ENCODE measurements at places on chromosomes 5 and 9.

DNA sequence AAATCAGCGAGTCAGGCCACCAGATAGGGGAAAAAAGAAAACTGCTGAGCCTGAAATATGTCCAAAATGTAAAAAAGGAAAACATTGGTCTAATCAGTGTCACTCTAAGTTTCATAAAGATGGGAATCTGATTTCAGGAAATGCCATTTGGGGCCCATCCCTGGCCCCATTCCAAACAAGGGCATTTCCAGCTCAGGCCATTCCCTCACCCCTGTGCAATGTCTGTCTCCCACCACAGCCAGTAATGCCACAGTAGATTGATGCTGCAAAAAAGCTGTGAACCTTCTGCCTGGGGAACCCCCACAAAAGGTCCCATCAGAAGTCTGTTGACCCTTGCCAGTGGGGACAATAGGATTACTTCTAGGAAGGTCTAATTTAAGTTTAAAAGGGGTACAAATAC is 199.6 kb downstream of the YTHDC2 start:
- no peak for DNase-seq

DNA sequence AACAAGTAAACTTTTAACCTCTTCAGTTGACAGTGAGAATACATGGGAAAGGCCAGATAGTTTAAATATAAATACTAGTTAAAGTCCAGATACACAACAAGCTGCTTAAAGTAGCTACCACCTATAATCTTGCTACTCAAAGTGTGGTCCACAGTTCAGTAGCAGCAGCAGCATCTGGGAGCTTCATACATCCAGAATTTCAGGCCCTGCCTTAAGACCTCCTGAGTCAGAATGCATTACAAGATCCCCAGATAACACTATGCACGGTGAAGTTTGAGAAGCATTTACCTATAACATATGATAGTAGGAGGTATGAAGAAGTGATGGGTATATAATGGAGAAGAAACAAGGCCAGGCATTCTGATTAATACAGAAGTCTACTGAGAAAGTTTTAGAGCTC is 244.5 kb downstream of the EFNA5 start:
- DNase-seq, result no peak

DNA sequence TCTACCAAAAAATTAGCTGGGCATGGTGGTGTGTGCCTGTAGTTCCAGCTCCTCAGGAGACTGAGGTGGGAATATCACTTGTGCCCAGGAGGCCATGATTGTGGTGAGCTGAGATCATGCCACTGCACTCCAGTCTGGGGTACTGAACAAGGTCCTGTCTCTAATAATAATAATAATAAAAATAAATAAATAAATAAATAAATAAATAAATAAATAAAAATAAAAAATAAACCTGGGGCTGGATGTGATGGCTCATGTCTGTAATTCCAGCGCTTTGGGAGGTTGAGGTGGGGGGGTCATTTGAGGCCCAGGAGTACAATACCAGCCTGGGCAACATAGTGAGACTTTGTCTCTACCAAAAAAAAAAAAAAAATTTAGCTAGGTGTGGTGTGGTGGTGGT is 113.7 kb downstream of the ARHGEF28 start:
- no peak for DNase-seq

- no peak for DNase-seq
These were observed 232.0 kb downstream of the RFK start for GRCh38 chr9:76162086-76162730.

DNA sequence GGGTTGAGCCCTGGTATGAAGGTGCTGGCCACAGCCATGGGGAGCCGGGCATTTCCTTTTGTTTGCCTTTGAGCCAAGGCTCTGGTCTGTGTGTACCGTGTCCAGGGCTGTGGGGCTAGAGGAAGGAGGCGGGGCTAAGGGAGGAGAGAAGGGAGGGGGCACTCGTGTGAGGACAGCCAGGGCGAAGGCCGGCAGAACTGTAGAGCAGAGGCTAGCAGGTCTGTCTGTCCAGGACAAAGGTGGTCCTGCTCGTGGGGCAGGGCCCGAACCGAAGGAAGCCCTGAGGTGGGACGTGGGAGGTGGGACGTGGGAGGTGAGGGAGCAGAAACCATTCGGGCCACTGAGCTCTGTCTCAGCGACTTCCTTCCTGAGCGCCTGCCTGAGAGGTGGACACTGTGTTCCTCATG is 41.3 kb upstream of the TESK1 start:
- DNase-seq, result no peak

DNA sequence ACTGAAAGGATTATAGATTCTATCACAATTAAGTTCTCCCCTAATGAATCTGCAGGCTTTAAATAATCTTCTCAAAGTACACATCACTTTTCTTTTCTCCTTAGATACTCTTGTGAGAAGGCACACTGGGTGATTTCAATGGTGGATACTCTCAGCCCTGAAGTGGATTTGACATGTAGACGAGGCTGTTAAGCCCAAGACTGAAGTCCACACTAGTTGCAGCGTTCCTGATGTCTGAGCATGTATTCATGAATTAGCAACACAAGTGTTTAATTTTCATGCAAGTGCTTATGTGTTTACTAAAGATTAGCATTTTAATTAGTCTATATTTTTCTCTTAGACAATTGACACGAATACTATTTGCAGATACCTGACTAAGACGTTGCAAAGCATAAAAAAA is 218.9 kb downstream of the TMEM161B start:
- no peak for DNase-seq

DNA sequence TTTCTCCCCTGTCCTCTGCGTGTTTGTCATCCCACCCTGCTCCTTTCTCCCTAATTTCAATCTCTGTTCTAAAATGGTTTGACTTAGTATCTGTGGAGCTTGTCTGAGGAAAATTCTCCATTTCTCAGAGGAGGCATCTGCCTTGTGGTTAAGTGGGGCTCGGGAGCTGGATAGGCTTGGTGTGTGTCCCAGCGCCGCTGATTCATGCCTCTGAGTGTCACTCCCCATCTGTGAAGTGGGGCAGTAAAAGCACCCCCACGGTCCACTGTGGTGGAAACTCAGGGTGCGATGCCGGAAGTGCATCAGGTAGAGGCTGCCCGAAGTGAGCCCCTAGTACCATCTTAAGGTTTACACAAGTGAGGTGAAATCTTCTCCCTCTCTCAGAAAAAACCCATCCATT is 37.6 kb downstream of the LRSAM1 start:
- no peak for DNase-seq

DNA sequence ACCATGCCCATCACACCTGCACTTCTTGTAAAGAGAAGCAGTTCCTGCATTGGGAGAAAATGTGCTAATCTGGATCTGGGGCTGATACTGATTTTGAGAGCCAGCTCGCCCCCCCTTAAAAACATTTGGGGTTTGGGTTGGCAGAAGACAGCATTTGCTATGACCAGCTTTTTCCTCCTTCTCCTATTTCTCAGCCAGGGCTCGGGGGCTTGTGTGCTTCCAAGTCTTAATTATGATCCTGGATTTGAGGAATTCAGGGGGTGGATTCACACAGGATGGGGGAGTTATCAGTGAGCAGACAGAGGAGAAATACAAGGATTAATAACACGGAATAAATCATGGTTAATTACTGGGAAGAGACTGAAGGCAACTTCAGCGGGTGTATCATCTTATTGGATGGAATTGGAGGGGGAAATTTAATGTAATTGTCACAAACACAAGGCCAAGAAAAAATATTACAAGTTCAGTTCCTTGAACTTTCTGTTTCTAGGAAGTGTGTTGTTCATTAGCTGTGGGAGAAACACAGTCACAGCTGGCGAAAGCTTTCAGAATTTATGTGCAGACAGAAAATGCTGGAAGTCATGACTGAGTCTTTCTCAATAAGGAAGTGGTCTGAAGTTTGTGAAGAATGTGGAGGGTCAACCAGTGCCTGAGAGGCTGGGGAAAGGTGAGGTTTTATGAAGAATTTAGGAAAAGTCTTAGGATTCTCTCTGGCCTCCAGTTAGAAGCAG is 15.3 kb downstream of the C9orf152 start:
- peak; percentile 72 for DNase-seq

- DNase-seq, result no peak
These were observed 130.3 kb upstream of the TBC1D2 start for GRCh38 chr9:98385751-98386150.

GRCh38 chr9:83473488-83473971 is 64.7 kb downstream of the FRMD3 start:
- DNase-seq, result peak; percentile 74

- peak; percentile 52 for DNase-seq
These were observed 137.7 kb downstream of the PRELID2 start for GRCh38 chr5:145697251-145697990.

DNA sequence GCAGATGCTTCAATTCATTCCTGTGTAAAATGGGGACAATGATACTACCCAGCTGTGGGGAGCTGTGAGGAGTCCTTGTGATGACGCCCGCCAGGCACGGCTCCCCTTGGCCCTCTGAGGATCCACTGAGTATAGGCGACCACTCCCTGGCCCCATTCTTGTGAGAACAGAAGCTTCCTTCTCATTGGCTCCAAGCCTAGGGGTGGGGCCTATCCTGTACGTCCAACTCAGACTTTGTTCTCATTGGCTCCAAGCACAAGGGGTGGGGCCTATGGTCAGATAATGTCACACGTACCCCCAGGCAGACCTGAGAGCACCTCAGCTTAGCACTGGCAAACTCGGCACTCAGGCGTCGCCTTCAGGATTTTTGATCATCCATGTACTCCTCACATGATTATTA is 232.9 kb upstream of the MVB12B start:
- no peak for DNase-seq

GRCh38 chr5:139862313-139862712 is 66.7 kb downstream of the PSD2 start:
- peak; percentile 26 for DNase-seq

Data from kidney tubule cell (primary cell).